HEK293T (cell line): ENCODE measurements at places on chromosomes 1 and 21.

DNA sequence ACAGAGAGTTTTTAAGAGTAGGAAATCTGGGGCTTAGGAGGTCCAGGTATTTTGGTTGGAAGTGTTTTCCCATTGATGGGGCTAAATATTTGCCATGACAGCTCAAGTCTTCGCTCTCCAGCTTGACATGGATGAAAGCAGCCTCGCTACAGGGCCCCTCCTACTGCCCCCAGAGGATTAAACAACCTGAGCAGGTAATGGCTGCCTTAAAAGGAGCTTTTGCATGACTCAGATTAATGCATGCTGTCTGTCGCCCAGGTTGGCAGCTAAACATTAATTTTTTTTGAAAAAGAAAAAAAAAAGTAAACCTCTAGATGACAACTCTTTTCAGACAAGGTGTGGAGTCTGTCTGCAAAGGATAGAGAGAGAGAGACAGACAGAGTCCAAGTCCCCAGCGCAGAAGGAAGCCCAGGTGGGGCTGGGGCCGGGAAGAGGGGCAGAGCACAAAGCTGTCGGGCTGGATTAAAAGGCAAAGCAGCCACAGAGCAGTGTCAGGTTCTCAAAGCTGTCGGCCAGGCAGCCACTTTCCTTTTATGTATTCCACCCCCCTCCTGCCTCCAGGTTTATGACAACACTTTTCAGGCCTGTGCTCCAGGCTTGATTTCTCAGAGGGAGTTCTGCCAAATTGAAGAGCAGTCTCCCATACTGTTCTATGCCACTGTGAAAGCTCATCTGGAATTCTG, 127.9 kb downstream of the CLIC6 start:
- DNase-seq: no peak

DNA sequence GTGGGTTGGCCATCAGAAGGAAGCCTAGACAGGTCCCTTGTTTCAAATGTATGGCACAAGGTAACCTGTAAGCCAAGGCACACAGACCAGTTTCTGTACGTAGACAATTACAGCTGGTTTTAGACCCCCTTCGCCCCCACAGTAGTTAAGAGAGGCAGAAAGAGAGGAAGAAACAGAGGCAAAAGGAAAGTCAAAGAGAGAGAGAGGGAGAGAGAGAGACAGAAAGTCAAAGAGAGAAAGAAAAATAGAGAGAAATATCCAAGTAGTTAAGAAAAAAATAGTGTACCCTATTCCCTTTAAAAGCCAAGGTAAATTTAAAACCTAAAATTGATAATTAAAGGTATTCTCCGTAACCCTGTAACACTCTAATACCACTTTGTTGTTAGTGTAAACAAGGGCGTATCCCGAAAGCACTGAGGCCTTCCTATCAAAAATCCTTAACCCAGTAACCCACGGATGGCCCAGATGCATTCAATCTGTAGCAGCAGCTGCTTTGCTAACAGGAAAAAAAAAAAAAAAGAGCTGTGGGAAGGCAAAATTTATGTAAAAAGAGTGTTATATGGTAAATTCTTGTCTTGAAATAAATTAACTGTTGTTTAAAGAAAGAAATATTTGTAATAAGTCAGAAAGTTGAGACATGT, 49.4 kb downstream of the ADCY10 start:
- DNase-seq: no peak

DNA sequence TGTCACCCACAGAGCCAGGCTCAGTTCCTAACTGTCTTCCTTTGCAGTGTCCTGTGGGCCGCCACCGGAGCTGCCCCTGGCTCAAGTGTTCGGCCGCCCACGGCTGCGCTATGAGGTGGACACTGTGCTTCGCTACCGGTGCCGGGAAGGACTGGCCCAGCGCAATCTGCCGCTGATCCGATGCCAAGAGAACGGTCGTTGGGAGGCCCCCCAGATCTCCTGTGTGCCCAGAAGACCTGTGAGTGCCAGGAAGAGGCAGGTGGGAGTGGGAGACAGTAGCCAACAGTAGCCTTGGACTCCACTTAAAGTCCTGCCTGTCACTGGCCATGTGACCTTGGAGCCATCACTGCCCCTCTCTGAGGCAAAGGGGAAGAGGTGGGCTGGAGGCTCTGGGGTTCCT, 16.6 kb downstream of the BCAN start:
- no peak for DNase-seq

GRCh38 chr1:71093938-71094337, 13.1 kb upstream of the ZRANB2 start:
- peak; percentile 25 for DNase-seq

GRCh38 chr1:162696286-162696862, 64.1 kb downstream of the DDR2 start:
- peak; percentile 78 for DNase-seq

- no peak for DNase-seq
Measured at GRCh38 chr1:10475510-10475909, 760 bp downstream of the PEX14 start.

GRCh38 chr21:45111703-45112102, 37.3 kb downstream of the ADARB1 start:
- no peak for DNase-seq

- no peak for DNase-seq
Measured at GRCh38 chr1:78561856-78562255, 58.4 kb upstream of the IFI44L start.

- DNase-seq: no peak
Measured at GRCh38 chr1:50135716-50136115, 27.0 kb downstream of the ELAVL4 start.

DNA sequence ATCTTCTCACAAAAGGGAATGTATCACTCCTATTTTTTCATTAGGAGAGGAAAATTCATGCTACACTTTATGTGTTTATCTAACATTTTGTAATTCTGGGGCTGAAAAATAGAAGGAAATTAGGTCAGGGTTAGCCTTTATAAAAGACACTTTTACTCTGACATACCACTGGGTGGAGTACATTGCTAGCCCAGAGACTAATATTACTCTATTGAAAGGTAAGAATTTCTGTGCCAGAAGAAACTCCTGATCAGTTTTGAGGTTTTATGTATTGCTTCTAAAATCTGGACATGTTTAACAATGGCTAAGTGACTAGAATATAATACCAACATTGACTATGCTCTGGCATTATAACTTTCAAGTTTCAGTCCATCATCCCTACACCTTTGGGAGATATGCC, 724.6 kb downstream of the USP25 start:
- no peak for DNase-seq

DNA sequence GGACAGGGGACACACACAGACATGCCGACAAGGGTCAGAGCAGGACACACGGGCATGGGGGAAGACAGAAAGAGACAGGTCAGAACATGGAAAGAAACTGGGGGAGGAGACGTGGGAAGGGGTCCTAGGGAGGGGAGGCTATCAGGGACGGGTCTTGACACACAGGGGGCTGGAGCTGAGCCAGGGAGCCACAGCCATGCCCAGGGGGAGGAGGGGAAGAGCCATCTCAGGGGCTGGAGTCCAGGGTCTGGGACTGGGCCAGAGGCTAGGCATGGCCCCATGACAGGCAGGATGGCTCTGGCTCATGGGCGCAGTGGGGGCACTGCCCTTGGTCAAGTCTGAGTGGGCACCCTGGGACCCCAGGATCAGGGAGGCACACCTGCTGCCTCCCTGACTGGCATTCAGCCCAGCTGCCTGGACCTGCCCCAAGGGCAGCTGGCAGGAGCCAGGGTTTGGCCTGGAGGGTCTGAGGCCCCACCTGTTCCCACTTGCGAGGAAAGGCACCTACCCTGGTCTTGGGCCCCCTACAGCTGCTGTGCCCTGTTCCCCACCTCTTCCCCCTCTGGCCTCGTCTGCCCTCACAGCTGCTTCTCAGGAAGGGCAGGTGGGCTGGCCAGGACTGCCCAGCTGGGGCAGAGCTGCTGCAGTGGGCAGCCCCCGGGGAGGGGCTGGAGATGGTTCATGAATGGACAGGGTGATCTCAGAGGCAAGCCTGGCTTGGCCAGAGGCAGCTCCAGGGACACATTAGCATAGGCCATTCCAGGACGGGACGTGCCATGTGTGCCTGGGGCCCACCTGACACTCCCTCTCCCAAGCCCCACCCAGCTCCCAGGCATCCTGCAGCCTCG, 42.9 kb downstream of the HSPG2 start:
- DNase-seq: no peak

- peak; percentile 94 for DNase-seq
Measured at GRCh38 chr21:45590246-45590725, 48.0 kb upstream of the SLC19A1 start.

- no peak for DNase-seq
Measured at GRCh38 chr1:85189120-85189519, 11.7 kb downstream of the SYDE2 start.

DNA sequence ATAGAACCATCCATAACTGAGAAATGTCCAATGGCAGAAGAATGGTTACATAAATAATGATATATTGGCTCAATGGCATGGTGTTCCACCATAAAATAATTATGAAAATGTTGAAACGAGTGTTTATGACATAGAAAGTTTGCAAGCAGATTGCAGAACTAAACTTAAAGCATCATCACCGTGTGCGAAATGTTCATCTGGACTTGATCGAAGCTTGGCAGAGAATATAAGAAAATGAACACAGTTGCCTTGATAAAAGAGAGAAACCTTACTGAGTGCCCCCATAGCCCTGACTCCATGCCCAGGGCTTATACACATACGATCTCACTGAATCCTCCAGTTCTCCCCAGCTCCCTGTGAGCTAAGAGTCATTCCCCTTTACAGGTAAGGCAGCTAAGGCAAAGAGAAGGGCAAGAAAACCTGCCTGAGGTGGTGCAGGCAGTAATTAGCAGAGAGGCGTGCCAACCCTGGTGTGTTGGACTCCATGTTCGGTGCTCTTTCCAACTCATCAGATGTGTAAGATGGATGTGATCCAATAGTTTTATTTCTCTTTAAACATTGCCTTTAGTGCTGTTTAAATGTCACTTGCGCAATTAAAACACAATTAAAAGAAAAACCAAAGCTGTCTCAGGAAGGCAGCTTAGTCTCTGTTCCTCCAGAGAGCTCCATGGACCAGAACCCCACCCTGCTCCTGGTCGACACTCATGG, 21.8 kb upstream of the SPOCD1 start:
- DNase-seq: no peak

DNA sequence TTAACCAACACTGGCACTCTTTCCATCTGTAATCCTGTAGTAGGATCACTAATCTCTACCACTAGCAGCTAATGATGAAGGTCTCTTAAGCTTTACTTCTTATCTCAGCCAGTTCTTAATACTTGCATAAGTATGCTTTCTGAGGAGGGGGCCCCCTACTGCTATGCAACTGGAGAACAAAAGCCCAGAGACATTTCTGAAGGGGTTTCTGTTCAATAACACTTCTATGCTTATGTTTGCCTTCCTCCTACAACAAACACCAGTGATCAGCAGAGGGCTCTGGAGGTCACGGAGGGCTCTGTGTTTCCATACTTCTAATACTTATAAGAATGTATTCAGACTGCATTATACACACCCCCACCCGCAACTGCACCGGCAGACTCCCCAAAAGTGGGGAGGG, 215.8 kb downstream of the BARHL2 start:
- DNase-seq: no peak

DNA sequence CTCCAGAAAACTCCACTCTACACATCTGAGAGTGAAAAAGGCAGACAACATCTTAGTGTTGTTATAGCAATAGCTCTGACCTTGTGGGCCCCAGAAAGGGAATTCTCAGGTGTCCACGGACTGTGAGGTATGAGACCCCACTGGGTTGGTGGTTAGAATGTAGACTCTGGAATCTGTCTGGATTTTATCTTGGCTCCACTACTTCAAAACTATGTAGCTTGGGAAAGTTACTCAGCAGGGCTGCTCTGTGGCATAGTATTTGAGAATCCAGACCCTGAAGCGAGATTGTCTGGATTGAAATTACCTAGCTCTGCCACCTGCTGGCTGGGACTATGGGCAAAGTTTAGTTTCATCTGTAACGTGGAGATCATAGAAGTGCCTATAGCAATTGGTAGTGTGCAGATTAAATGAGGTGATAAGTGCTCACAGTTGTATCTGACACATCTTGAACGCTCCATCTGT, 25.8 kb downstream of the PRDM2 start:
- DNase-seq: peak; percentile 49

- DNase-seq: no peak
Measured at GRCh38 chr1:80251171-80251570, 1244.6 kb upstream of the ADGRL4 start.

DNA sequence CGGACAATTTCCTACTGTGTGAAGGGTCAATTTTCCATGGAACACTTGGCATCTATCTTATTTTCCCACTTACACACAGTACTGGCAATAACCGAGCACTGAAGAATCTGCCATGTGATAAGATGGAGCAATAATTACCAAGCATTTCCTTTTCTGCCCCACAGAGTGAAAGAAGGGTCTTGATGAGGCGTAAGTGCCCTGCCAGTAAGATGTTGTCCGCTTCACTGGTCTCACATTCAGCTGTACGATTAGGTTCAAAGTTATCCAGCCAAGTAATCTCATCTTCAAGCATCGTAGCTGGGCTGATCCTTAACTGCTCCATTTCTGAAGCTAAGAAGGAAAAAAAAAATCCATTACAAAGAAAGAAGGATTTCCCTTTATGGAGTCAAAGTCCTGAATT, 67.8 kb downstream of the PCSK9 start:
- DNase-seq: no peak

- DNase-seq: no peak
Measured at GRCh38 chr1:116933606-116934515, 24.1 kb downstream of the PTGFRN start.

DNA sequence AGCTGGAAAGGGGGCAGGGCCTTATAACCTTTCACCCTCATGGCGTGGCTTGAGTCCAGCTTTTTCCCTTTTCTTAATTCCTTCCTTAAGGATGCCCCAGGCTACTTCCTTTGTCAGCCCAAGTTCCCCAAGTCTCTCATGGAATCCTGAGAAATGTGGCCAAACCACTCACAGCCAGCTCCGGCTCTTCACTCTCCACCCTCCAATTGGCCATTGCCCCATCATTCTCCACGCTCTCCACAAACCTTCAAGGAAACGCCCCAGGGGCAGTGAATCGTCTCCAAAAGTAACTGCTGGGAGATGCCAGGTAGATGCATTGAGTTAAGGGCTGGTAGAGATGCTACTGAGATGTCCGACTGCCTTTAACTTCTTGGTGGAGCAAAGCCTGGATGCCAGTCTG, 113.5 kb upstream of the CD34 start:
- DNase-seq: no peak

GRCh38 chr1:239348635-239349353, 37.6 kb upstream of the CHRM3 start:
- DNase-seq: no peak

DNA sequence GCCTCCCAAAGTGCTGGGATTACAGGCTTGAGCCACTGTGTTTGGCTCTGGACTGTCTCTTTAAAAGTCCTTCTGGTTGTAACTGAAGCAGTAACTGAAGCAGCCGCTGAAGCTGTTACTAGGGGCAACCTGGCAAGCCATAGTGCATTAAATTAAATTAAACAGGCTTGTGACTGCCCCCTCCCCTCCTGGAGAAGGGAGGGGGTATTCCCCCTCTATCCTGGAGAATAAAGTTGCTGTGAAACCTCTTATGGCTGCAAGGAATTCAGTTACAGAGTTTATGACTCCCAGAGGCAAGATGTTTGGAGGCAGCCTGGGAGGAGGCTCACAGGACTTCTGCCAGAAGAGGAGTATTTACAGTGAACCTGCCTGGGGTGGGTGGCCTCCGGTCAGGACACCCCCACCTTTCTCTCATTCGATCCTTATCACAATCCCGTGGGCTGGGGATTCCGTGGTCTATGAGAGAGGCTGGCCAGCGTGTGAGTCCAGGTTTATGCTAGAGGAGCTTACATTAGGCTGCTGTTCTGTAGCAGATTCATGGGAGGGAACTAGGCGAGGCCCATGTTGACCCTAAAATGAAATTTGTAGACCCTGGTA, 8.3 kb downstream of the TTC22 start:
- no peak for DNase-seq

GRCh38 chr1:76759171-76759860, 108.0 kb upstream of the ST6GALNAC5 start:
- no peak for DNase-seq

GRCh38 chr21:42964086-42964485, 10.3 kb upstream of the PKNOX1 start:
- no peak for DNase-seq
